A549 treated with Hydrocortisone at 1 μM for 4 hours (cell line): ENCODE measurements at places on chromosomes 5 and 9. TPM values are rescaled to one million over a fixed set of nuclear protein-coding genes. Genes with fewer than 3 reads are reported as not detected.

Gene IL13
- total RNA-seq: 0.08 TPM in 1 of 5 replicates, not detected in the others

Gene FOXD4L5
- 0.03 TPM in 3 of 5 replicates, not detected in the others for total RNA-seq

Gene PAEP
- total RNA-seq: 0.27 to 0.46 TPM (median 0.37 TPM) in 5 replicates

Gene FRMD3
- total RNA-seq: 4.7 to 6.0 TPM (median 5.9 TPM) in 5 replicates

Gene CCL27
- total RNA-seq: 0.28 to 0.30 TPM in 2 of 5 replicates, not detected in the others

Gene WWC1
- total RNA-seq: 72.4 to 90.2 TPM (median 85.7 TPM) in 5 replicates
